ENCODE measurements at places on chromosomes 7 and 10. TPM values are rescaled to one million over a fixed set of nuclear protein-coding genes. Genes with fewer than 3 reads are reported as not detected.

GRCh38 chr7:26011039-26011696 is 140.8 kb upstream of the NFE2L3 start:
- DNase-seq, result no peak

Gene CPED1
- 25.8 TPM for total RNA-seq

Gene NCAPG2
- total RNA-seq, result 18.5 TPM

Gene ADRA2A
- 2.0 TPM for total RNA-seq

Gene LRCH4
- 13.3 TPM for total RNA-seq

Gene FRAT1
- total RNA-seq, result 1.1 TPM

Gene GTF2I
- total RNA-seq, result 176 TPM

Gene ARID5B
- total RNA-seq, result 68.3 TPM

Gene GNGT1
- total RNA-seq, result not detected

Gene FOXP2
- 12.5 TPM for total RNA-seq
